ENCODE measurements at places on chromosomes 2 and 18.

GRCh38 chr18:24734058-24734457 lies 273.6 kb downstream of the HRH4 start:
- DNase-seq: no peak

GRCh38 chr2:218927422-218927821 lies 32.0 kb upstream of the CDK5R2 start:
- DNase-seq: no peak

GRCh38 chr18:59388817-59389216 lies 29.8 kb upstream of the LMAN1 start:
- no peak for DNase-seq

GRCh38 chr2:40653829-40654228 lies 201.9 kb upstream of the SLC8A1 start:
- no peak for DNase-seq

GRCh38 chr2:102335871-102336366 lies 19.7 kb upstream of the IL18R1 start:
- DNase-seq: no peak

- DNase-seq: no peak
These were observed 88.2 kb upstream of the MCFD2 start for GRCh38 chr2:47003641-47004427.

DNA sequence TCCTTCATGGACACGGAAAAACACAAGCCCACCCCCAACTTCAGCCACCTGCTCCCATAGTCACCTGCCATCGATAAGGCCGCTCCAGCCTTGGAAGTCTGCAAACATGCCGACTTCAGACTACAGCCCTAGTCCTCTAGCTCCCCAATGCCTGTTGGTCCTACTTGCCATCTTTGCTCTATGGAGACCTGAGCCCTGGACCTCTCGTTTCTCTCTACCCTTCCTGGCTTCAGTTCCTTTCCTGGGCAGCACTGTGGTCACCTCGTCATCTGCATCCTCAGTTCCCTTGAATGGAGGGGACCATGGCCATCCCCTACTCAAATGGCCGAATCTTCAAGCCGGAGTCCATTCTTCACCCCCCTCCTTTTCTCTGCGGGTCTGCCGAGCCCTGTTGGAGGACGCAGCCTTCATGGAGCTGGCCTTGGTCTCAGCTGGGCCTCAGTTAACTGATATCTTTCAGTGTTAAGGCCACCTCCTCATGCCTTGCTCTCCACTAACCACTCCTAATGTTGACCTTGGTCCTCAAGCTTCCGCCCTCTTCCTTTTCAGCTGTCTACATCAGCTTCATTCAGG lies 47.7 kb upstream of the GBX2 start:
- DNase-seq: no peak

DNA sequence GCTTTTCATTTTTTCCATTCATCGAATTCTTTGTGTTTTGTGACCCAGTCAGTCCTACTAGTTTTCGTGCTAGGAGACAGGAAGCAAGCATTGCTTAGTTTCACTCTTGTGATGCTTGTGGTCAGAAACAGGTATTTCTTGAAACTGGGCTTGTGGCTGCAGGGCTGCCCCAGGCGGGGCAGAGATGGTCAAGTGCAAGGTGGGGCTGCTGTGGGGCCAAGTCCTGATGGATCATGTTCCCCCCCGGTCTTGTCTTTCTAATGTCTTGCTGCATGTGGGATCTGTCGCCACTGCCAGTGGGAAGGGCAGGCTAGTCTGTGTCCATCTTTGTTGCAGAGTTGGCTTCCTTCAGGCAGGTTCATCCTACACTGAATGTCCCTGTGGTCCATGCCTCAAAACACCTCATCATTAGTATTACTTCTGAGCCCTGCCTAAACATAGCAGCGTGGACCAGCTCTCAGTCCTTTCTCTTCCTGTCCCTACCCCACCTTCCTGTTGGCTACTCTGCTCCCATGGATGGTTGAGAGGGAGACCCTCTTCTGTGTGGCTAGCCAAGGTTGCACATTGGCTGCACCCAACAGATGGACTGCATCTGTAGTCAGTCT lies 38.7 kb downstream of the INPP4A start:
- DNase-seq: no peak

DNA sequence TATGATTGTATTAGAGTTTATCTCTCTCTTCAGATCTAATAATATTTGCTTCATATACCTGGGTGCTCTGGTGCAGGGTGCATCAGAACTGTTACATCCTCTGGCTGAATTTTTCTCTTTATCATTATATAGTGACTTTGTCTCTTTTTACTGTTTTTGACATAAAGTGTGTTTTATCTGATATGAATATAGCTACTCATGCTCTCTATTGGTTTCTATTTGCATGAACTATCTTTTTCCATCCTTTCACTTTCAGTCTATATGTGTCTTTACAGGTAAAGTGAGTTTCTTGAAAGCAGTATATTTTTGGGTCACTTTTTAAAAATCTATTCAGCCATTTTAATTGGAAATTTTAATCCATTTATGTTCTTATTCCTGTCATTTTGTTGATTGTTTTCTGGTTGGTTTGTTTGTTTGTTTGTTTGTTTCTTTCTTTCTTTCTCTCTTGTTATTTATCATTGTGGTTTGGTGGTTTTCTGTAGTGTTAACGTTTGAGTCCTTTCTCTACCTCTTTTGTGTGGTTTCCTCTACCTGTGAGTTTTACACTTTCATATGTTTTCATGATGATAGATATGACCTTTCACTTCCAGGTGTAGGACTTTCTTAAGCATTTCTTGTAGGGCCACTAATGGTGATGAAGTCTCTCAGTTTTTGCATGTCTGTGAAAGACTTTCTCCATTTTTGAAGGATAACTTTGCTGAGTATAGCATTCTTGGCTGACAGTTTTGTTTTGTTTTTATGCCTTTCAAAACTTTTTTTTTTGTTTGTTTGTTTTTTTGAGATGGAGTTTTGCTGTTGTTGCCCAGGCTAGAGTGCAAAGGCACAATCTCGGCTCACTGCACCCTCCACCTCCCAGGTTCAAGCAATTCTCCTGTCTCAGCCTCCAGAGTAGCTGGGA lies 54.9 kb downstream of the CCNT2 start:
- no peak for DNase-seq

DNA sequence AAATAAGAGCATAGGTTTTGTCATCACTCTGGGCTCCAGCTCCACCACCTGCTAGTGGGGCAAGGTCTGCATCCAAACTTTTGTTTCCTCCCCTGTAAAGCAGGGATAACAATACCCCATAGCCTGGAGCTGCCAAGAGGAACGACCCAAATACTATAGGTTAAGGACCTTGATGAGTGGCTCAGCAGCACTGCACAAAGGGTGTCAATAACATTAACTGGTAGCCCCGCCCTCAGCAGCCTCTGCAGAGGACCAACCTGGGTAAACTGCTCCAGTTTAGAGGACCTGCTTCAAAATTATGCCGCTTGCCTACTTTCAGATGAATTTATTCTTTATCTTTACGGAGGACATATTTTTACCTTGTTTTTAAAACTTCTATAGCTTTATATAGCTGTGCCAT lies 65.8 kb upstream of the RIOK3 start:
- DNase-seq: no peak

GRCh38 chr2:227006189-227006897 lies 157.7 kb downstream of the COL4A4 start:
- no peak for DNase-seq

- DNase-seq: peak; percentile 50
These were observed 131.3 kb upstream of the GPC1 start for GRCh38 chr2:240303896-240304745.

DNA sequence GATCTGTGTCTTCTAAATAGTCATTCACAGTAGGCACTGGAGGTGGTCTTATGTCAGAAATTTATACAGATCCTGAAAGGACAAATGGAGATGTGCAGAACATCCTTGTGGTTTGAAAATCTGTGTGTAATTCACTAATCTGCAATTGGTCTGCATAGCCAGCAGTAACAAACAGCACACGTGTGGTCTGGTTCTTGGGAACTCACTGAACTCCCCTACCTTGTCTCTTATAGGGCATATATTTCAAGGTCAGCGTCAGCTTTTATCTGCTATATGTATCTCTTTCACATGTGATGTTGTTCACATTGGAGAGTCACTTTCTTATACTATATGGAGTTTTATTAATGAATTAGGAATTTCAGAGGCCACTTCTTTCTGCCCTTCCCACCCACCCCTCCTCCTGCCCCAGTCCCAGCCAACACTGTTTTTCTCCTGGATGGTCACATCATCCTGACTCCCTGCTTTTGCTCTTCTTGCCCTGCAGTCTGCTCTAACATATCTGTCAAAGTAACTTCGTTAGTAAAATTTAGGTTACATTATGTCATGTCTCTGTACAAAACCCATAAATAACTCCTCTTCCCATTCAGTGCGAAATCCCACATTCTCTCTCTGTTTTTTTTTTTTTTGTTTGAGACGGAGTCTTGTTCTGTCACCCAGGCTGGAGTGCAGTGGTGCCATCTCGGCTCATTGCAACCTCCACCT lies 35.4 kb upstream of the CABYR start:
- no peak for DNase-seq

DNA sequence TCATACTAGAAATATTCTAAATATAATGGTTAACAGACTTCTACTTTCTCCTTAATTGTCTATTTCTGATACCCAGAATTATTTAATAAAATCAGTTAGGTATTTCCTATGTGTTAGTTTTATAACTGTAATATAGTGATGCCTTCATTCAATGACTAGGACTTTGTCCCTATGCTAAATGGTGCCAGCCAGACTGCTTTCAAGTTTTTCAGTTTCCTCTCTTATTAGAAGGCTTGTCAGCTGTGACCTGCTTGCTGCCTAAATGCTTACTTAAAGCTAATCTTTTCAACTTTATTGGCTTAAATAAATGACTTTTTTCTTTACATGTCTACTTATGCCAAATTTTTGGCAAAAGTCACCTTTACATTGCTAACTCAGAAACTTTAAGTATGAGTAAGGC lies 30.7 kb downstream of the BAZ2B start:
- DNase-seq: no peak

GRCh38 chr2:30664761-30665358 lies 142.4 kb downstream of the CAPN13 start:
- DNase-seq: peak; percentile 32

GRCh38 chr2:41199334-41199733 lies 747.4 kb upstream of the SLC8A1 start:
- DNase-seq: no peak

GRCh38 chr18:75212751-75213090 lies 2.1 kb downstream of the TSHZ1 start:
- no peak for DNase-seq

- no peak for DNase-seq
These were observed 79.2 kb downstream of the PRPF40A start for GRCh38 chr2:152638056-152638455.

DNA sequence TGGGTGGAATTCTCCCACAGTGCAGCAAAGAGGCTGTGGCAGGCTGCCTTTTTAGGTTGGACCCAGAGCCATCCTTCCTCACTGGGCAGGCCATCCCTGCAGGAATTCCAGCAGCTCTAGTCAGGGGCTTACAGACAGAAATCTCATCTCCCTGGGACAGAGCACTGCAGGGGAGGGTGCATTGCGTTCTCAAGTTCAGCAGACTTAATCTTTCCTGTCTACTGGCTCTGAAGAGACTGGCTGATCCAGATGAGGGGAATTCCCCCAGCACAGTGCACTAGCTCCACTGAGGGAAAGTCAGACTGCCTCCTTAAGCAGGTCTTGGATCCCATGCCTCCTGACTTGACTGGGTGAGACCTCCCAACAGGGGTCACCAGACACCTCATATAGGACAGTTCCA lies 899.7 kb upstream of the VRK2 start:
- DNase-seq: no peak

DNA sequence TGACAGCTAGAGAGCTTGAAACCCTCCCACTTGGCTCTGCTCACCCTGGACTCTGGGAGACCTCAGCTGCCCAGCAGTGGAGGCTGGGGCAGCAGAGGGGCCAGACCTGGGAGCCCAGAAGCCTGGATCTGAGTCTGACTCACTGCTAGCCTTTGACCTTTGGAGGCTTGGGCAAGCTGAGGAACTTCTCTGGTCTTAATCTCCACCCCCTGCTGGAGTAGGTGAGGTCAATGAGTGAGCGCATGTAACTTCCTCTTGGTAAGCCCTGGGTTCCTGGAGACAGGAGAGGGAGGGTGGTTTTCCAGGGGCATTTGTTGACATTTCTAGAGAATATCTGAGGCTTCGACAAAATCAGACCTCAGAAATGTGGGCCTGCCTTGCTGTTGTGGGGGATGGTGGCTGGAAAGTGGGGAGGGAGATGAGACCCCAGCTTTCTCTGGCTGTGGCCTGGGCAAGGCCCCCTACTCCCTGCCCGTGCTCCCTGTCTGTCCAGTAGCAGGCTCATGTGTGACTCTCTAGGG lies 73.0 kb upstream of the YWHAQ start:
- no peak for DNase-seq

GRCh38 chr2:72673279-72673678 lies 152.6 kb downstream of the EXOC6B start:
- no peak for DNase-seq

GRCh38 chr18:11872479-11873136 lies 21.4 kb downstream of the CHMP1B start:
- DNase-seq: no peak

DNA sequence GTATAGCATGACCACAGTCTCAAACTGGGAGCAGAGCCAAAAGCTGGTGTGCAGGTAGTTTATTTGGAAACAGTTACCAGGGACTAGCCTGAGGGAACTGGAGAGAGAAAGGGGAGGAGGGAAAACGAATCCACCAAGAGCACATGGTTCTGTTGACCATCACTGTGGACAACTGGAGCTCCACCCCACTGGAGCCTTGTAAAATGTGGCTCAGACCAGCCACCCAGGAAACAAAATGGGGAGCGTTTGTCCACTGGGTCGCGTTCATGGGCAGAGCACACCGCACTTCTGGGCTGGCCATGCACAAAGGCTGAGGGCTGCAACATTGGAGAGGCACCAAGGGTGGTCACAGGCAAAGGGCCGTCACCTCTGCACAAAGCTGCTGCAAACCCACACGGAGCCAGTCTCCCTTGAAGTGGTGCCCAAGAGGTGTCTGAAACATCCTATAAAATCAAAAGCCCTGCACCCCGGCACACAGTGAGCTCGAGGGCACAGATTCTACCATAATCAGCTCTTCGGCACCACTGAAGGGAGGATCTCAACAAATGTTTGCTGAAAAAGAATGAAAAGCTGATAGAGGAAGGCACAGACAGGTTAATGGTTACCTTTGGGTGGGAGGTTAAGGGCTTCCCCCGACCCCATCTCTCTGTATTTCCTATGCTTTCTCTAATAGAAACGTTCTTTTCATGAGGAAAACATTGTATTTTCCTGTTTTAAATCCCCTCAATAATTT lies 192.9 kb downstream of the INHBB start:
- no peak for DNase-seq

DNA sequence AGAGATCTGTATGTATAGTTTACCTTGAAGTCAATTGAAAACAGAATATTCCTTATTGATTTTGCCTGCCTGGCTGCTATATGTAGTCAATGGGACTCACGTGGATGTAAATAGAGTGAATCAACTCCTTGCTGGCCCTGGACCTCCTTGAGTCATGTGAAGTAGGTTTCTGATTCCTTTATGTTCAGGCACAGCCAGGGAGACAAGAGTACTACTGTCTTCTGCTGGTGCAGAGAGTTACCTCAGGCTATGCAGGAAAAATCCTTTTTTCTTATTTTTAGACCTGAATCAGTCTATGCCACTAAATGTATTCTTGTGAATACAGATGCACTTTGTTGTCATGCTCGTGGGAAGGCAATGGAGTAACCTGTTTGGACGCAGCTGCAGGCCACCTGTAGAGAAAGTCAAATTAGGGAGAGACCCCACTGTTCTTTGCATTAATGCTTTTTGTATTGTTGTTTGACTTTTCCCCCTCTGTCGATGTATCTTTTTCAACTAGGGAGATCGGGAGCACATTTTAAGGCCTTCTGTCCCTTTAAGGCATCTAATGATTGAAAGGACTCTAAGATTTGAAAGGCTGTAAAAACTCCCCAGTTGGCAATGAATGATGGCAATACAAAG lies 473.9 kb downstream of the ARHGAP15 start:
- no peak for DNase-seq

- DNase-seq: no peak
These were observed 382.3 kb upstream of the CRIM1 start for GRCh38 chr2:35973132-35973736.
